Lung microvascular endothelial cell (primary cell): ENCODE measurements at places on chromosomes 7 and 10. TPM values are rescaled to one million over a fixed set of nuclear protein-coding genes. Genes with fewer than 3 reads are reported as not detected.
A peak's percentile ranks its signal among the peaks of the same experiment; 100 is the strongest.

Gene FRMPD2
- total RNA-seq: under 0.01 and 0.22 TPM in 2 replicates

Gene TUBB8
- total RNA-seq: not detected in 2 replicates

Gene CYP3A4
- not detected in 2 replicates for total RNA-seq

Gene TMEM120A
- 56.4 and 197 TPM in 2 replicates for total RNA-seq

Gene PHYH
- total RNA-seq: 7.2 and 12.1 TPM in 2 replicates

Gene ITIH5
- under 0.01 and 1.4 TPM in 2 replicates for total RNA-seq

Gene LAMB4
- 0.22 TPM in 1 of 2 replicates, not detected in the other for total RNA-seq

Gene ADRB1
- total RNA-seq: 10.5 and 54.4 TPM in 2 replicates

Gene KCP
- not detected in 2 replicates for total RNA-seq

Gene SPDYE16
- total RNA-seq: not detected in 2 replicates

Gene PDCD11
- 19.0 and 27.2 TPM in 2 replicates for total RNA-seq

Gene ZNF365
- total RNA-seq: 0.22 TPM in 1 of 2 replicates, not detected in the other

Gene GIGYF1
- total RNA-seq: 8.1 and 14.9 TPM in 2 replicates

- DNase-seq: no peak
These were observed 495.0 kb upstream of the MGMT start for GRCh38 chr10:128972036-128972405.

DNA sequence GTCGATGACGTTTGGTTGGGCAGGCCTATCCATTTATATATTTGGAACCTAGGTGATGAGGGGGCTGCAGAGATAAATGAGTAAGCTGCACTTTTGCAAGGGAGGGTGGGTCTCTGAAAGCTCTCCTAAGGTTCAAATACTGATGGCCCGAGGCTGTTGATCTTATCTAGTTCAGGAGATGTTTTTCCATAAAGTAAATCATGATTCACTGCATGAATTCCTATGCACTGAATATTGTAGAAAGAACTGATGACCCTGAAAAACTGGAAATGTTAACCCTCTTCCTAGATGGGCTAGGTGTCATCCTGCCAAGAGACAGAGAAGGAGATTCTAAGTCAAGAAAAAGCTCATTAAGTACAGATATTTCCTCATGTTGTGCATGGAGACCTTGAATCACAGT is 459.9 kb downstream of the PLXNA4 start:
- DNase-seq: no peak

- DNase-seq: no peak
These were observed 617.1 kb downstream of the KCNMA1 start for GRCh38 chr10:77020426-77021040.

- no peak for DNase-seq
These were observed 230.9 kb downstream of the BICC1 start for GRCh38 chr10:58743466-58744115.

- DNase-seq: no peak
These were observed 5.4 kb upstream of the STK17A start for GRCh38 chr7:43577485-43577951.

DNA sequence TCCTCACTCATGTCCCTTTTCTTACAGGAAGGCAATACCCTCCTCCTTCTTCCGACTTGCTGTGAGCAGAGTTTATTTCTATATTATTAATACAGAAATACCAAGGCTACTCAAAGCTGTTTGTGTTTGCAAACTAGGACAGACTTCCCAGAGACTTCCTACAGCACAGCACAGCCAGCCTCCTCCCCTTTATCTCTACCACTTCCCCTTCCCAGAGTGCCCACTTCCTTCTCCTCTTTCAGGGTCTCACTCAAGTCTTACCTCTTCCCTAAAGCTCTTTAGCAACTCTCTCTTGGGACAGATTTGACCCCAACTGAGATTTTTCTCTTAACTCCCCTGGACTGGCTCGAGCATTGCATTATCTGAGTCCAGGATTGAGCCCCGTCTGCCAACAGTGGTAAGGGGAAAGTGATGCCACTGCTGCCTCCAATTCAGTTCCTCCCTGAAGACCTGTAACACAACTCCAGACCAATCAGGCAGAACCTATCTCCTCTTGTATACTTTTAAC is 5.5 kb upstream of the LRGUK start:
- no peak for DNase-seq

- DNase-seq: no peak
These were observed 24.8 kb downstream of the TBC1D12 start for GRCh38 chr10:94427166-94427565.

DNA sequence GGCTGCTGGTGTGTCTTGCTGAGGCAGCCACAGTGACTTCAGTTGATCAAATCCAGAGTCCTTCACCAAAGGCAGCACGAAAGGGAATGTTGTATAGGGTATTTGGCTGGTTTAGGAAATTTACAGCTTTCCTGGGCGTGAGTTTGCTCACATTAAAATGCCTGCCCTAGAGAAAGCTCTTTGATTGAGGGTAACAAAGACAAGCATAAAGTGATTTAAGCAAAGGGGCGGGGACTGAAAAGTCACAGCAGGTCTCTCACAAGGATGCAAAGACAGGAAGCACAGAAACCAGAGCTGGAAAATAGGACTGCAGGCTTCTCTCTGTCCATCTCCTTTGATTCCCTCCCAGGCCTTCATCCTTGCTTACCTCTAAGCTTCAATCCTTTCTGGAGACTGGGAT is 139.2 kb downstream of the ELMO1 start:
- no peak for DNase-seq

DNA sequence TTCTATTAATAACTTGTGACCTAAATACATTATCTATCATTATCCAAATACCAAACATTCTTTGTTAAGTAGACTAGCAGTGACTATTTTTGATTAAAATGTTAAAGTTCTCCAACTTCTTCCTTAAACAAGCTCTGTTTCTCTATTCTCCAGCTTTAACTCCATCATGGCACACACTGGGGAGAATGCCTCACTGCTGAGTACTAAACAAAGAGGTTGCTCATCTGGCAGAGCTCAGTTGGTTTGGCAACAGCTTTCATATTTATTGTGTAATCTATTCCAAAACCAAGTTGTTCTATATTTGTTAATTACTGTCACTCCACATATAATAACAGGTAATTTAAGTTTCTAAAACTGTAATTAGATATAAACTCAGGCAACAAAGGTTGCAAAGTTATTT is 89.6 kb downstream of the USP6NL start:
- DNase-seq: no peak

DNA sequence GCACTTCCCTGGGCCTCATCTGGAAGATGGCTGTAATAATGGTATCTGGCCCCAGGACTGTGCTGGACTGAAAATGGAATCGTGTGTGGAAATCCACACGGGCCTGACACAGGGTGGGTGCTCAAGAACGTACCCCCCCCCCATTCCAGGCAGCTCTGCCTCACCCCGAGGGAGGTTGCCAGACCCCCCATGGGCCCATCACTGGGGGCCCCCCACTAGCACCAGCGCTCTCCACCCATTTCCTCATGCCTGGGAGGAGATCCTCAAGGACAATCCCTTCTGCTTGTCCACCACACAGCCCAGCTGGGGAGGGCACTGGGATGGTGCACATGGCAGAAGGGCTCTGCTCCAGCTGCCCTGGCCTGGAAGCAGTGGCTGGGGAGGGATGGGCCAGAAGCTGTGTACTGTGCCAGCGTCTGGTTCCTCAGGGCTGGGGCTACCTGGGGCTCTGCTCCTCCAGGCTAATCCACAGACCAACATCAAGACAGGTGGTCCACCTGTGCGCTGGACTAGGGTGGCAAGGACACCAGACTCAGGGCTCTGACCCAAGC is 55.4 kb downstream of the CAMK2B start:
- no peak for DNase-seq

- no peak for DNase-seq
These were observed 244.4 kb downstream of the ZWINT start for GRCh38 chr10:56116684-56117083.

GRCh38 chr7:139362302-139362701 is 2.6 kb downstream of the LUC7L2 start:
- no peak for DNase-seq

DNA sequence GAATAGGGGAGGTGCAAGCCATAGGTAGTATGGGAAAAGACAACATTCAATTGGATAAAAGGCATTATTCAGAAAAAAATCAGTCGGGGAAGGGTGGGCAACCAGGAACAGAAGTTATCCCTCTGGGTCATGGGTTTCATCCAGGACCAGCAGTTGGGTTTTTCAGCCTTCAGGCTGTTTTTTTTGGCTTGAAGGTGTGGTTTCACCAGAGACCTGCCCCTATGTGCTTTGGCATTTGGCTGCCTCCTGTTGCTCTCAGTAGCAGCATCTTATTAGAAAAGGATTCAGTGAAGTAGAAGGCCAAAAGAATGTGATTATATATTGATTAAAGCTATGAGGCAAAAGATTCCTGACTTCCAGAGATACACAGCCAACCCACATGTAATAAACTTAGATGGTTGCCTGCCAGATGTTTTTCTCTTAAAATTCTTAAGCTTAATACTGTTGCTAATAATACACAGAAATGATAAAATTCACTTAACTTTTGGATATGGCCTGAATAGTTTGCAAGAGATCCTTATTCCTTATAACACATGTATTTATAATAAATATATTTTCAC is 251.7 kb upstream of the CSTF2T start:
- no peak for DNase-seq

- no peak for DNase-seq
These were observed 124.2 kb upstream of the PCGF5 start for GRCh38 chr10:91096274-91096673.

DNA sequence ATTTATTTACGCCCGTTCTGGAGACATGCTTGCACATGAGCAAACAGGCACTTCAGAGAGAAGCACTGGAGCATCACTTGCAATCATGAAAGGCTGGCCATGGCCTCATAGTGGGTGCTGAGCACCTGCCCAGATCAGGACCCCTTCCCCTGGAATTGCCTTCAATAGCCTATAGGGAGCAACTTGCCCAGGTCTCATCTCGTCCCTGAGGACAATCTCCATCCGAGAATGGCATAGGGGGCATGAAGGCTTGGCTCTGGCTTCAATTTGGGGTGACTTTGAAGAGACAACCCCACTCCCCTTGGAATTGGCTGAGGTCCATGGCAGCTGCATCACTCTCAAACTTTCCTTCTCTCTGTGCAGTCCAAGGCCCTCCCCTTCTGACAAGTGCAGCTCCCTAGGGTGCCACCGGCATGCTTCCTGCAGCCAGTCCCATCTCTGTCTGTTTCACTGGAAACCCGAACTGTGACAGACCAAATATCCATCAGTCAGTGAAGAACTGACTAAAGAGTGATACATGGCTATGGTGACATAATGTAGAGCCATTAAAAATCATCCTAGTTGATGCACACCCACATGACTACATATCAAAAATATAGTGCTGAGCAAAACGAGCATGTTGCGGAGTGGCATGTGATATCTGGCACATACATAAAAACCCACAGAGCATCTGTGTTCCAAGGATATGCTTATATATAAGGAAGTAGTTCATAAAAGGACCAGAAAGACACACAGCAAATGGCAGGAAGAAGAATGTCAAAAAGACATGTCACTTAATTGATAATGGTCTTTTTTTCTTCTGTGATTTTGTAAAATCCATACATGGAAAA is 12.4 kb downstream of the GDF2 start:
- DNase-seq: no peak

GRCh38 chr10:26556748-26557640 is 118.9 kb downstream of the APBB1IP start:
- DNase-seq: peak; percentile 54

- DNase-seq: no peak
These were observed 27.8 kb downstream of the ENTPD1 start for GRCh38 chr10:95783741-95784140.

- no peak for DNase-seq
These were observed 31.6 kb downstream of the ADRA2A start for GRCh38 chr10:111108441-111108840.

DNA sequence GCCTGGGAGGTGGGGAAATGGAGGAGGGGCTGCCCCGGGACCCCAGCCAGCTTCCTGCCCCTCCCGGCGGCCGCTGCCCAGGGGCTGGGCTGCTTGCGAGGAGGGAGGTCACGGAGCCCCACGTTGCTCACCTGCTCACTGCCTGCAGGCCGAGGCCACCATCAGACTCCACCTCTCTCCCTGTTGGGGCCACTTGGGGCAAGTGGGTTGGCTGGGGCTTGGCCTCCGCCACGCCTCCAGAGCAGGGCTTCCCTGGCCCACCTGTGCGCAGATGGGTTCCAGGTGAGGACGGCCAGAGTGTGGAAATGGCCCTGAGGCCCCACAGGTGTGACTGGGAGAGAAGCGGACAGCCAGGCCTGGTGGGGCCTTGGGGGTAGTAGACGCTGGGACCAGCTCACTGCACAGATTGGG is 82.8 kb upstream of the DIP2C start:
- DNase-seq: no peak

DNA sequence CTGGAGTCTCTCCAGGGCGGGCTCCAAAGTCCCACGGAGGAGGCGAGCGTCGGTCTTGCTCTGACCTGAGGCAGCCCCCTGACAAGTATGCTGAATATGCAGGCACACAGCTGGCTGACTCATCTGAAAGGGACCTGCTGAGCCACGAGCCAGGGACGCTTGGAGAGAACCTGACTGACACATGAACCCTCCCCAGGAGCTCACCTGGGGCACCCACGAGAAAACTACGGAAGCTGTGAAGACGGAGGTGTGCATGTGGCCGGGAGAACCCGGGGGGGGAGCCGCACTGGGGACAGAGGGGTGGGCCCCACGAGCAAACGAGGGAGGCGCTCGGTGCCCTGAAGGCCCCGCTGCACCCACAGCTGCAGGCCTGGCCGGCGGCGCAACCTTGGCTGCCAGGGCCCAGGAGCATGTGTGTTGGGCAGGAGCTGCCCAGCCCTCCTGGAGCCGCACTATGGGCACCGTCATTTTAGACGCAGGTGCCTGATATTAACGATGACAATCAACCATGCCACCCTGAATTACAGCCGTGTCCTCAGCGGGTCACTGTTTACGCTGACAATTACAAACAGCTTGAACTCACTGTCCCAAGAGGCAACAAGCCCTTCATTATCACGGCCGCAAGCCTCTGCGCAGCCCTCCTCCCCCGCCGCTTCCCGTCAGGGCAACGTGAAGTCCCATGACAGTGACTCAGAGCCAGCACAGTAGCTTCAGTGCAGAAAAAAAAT is 64.7 kb downstream of the DIP2C start:
- DNase-seq: no peak

DNA sequence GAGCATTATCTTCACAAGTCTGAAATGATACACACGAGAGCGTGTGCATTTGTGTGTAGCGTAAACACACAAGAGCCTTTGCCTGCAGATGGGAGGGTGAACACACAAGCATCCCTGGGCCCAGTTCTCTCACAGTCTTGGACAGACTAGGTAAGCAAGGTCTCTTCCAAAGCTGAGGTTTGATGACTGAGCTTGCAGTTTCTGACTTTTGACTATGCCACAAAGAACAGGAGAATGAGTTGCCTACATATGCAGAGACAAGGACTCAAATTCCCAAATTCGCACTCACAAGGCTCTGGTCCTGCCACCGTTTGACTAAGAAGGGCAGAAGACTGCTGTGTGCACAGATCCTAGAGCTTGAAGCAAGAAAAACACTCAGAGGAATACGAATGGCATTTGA is 55.8 kb downstream of the FAM53B start:
- no peak for DNase-seq

GRCh38 chr10:101682172-101682825 is 12.7 kb downstream of the FBXW4 start:
- peak; percentile 32 for DNase-seq

GRCh38 chr10:112491144-112491543 is 44.1 kb downstream of the VTI1A start:
- DNase-seq: peak; percentile 12

GRCh38 chr10:104349623-104350126 is 4.0 kb upstream of the CFAP58 start:
- DNase-seq: peak; percentile 80

GRCh38 chr7:131250331-131250730 is 77.3 kb upstream of the MKLN1 start:
- no peak for DNase-seq

GRCh38 chr7:94594882-94595281 is 61.1 kb downstream of the SGCE start:
- DNase-seq: no peak
